ENCODE measurements at places on chromosomes 11 and 22. TPM values are rescaled to one million over a fixed set of nuclear protein-coding genes. Genes with fewer than 3 reads are reported as not detected.

DNA sequence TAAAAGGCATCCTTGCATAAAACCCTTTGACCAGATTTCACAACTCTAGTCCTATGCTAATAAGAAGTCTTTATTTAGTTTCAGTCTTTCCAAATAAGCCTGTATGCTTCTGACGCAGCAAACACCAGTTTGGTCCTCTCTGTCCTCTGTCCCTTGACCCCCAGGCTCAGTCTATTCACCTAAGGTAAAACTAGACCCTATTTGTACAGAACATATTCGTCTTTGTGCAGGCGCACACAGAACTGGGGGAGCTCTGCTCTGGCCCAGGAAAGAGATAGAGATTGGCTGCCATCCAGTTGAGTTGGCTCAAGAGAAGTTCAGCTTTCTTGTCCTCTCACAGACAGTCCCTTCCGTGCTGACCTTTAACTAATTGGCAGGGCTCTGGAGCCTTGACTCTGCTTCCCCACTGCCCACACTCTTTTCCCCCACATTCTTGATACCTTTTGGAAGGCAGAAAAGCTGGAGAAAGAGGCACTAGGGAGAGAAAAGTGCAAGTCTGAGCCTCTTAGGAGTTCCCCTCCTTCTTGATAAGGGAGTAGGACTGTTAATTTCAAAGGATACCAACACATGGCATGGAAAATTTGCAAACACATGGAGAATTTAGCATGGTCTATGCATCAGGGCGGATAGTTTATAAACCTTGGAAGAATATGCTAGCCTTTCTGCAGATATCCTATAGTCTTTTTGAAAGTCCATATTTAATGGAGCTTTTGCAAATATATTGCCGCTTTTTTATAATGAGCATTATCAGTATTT, 21.2 kb upstream of the PSMA1 start:
- peak; percentile 55 for DNase-seq

GRCh38 chr11:44008698-44009097, 39.1 kb upstream of the ACCSL start:
- DNase-seq: no peak

GRCh38 chr11:130859886-130860285, 56.4 kb downstream of the SNX19 start:
- DNase-seq: no peak

DNA sequence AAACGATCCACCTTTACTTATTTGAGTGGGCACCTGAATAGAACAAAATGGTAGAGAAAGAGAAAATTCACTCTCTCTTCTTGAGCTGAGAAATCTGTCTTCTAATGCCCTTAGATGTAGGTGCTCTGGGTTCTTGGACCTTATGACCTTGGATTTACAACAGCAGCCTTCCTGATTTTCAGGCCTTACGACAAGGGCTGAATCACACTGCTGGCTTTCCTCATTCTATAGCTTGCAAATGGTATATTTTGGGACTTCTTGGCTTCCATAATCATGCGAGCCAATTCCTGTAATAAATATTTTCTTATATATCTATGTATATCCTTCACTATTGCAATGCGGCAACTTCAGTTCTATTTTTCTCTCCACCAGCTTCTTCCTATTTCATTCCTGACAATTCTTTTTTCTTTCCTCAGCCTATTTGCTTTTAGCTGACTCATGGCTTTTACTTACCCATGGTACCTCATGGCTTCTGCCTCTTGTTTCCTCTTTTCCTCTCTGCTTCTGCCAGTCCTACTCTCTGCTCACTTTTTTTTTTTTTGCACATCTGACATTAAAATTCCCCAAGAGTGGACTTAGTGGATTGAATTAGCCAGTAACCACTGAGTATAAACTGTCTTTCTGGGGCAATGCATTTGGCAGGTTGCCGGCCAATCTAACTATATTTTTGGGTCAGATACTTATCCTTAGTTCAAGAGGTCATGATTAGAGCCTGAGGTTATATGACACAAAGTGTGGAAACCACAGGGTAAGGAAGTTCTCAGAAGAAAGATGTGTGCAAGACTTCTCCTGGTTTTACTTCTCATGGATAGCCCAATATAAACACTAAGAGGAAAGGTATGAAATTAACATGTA, 359.5 kb downstream of the TMEM135 start:
- DNase-seq: no peak

- no peak for DNase-seq
These were observed 682.6 kb downstream of the KCNA4 start for GRCh38 chr11:29333993-29334775.

- no peak for DNase-seq
These were observed 5.2 kb downstream of the APOL1 start for GRCh38 chr22:36257948-36258670.

DNA sequence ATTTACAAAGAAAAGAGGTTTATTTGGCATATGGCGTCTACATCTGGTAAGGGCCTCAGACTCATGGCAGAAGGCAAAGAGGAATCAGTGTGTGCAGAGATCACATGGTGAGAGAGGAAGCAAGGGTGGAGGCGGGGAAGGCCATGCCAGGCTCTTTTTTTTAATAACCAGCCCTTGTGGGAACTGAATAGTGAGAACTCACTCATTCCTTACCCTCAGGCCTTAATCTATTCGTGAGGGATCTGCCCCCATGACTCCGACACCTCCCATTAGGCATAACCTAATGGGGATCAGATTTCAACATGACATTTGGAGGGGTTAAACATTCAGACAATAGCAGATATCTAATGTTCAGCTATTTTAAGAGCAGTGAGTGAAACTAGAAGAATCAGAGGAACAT, 55.7 kb downstream of the ATM start:
- DNase-seq: no peak

GRCh38 chr11:1750481-1750839, at the start of gene IFITM10:
Gene IFITM10 (minus strand): TSS chr11:1750595. CDS start chr11:1750442, 153 bp downstream.
- DNase-seq: no peak

DNA sequence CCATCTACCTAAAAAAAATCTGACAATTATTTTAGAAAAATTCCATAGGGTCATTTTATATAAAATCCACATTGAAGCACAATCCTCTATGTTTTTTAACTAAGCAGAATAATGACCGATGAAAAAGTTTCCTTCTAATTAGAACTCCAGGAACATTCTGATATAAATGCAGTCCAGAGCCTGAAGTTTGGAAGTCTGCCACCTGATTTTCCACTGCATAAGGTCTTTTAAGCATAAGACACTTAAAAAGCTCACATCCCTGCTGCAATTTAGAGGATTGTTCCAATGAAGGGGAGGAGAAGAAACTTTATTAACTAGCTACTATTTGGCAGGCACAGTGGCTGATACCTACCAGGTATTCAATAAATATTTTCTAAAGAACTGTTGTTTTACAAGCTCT, 570.3 kb upstream of the ANO5 start:
- DNase-seq: no peak

GRCh38 chr11:74015919-74016684, 7.2 kb upstream of the UCP3 start:
- DNase-seq: peak; percentile 55

DNA sequence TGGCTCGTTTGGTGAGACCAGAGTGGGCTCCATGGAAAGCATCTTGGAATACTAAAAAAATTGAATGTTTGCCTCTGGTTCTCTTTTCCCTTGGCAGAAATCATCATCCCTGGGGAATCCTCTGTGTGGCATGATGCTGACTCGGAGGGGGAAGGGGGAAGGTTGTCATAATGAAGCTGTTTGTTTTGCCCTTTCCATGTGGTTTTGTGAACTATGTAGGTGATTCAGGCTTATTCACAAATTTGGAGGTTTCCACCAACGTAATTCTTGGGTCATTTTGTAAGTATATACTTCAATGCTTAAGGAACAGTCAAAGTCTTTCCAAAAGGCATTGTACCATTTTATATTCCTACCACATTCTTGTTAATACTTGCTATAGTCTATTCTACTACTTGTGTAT, 754.0 kb upstream of the FAT3 start:
- DNase-seq: no peak

DNA sequence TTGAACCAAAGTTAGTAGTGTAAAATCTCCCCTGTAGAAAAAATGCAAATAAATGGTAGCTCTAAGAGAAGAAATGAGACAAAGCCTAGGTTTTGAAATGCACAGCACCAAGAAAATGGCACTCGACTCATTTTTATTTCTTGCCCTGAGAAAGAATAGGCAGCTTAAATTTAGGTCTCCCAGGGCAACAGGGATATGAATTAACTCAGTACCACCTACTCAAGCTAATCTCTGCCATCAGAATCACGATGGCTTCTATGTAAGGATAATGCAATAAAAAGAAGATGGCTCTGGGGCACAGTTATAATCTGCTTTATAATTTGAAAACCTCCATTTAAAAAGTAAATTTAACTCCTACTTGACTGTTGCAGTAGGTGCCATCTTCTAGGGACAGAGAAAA, 1784.3 kb downstream of the LRRC4C start:
- no peak for DNase-seq

GRCh38 chr11:121221496-121222200, 70.9 kb upstream of the SC5D start:
- no peak for DNase-seq

- no peak for DNase-seq
These were observed 696.0 kb upstream of the CCDC179 start for GRCh38 chr11:23556163-23556750.

DNA sequence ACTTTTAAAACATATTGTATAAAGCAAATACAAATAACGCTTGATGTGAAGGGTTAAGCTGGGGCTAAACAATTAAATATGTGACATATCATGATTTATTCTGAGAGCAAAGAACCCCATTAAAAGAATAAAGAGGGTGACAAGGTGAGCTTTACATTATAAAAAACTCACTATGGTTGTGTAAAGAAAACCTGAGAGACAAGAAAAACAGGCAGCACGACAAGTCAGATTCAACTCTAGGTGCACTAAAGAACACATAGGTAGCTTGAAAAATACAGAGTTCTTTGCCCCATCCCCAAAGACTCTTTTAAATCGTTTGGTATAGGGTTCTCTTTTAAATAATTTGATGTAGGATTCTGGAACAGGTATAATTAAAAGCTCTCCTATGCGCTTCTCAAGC, 63.5 kb downstream of the LUZP2 start:
- DNase-seq: no peak

- no peak for DNase-seq
These were observed 297.9 kb upstream of the C11orf87 start for GRCh38 chr11:109123816-109124787.

DNA sequence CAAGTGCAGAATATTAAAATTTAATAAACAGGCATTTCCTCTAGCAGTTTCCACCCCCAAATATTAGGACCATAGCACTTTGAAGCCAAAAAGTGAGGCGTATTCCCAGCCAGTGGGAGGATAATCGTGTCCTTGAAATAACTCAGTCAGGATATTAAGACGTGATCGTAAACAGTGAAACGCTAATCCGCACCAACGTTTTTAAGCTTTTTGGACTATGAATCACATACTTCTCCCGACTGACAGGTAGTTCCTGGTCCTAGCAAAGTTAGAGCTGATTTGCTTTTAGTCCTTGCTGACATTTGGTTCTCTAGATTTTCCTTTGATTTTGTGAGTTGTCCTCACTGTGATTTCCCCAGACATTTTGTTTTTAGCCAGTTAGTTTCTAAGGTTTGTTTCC, 197.1 kb upstream of the ARHGAP20 start:
- DNase-seq: no peak

DNA sequence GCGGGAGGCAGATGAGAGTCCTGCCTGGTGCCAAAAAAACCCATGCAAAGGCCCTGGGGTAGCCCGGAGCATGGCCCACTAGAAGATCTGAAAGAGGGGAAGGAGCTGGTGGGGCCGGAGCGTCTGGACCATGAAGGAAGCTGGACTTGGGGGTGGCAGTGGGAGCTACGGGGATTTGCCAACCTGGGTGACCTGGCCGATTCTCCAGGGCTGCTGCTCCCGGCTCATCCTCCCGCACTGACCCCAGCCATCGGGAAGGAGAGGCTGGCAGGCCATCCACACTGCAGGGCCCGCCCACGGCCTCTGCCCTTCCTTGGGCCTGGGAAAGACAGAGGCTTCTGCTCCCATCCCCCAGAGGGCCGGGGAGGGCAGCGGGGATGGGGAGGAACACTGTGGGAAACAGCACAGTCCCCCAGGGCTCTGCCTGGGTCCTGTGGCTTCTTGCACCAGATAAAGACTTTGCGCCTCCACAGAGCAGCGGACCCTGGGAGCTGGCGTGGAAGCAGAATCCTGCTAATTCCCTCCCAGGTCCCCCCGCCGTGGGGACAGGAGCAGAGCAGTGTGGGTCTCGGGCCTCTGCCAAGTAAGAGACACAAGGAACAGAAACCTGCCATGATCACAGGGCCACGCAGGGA, 87.1 kb upstream of the LINC01488 start:
- no peak for DNase-seq

GRCh38 chr11:118128310-118128709, 24.3 kb downstream of the SCN4B start:
- DNase-seq: no peak

- DNase-seq: no peak
These were observed 36.3 kb upstream of the SHISAL1 start for GRCh38 chr22:44348971-44349560.

GRCh38 chr11:22389526-22390282, 51.5 kb downstream of the SLC17A6 start:
- DNase-seq: no peak

GRCh38 chr22:31742115-31742514, 7.8 kb downstream of the PRR14L start:
- no peak for DNase-seq

GRCh38 chr22:30828187-30829155, 133.8 kb downstream of the OSBP2 start:
- DNase-seq: no peak

- DNase-seq: peak; percentile 64
These were observed 64.2 kb downstream of the FLI1 start for GRCh38 chr11:128757886-128758612.

DNA sequence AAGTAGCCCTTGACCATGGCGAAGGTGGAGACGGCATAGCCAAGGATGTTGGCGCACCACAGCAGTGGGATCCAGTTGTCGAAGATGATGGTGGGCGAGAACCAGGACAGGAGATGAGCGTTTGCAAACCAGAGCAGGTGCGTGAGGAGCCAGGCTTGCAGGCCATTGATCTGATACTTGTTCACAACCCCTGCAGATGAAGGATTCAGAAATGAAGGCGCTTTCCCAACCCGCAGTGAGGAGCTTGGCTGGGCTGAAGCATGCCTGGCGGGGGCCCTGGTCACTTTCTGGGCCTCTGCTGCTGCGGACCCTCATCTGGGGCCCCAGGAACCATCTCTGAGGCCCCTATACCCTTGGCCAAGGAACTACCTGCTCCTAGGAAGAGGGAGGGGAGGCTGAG, 6.9 kb downstream of the DHCR7 start:
- DNase-seq: no peak

KCNK4 gene
- total RNA-seq: 0.23 TPM

RFPL2 gene
- not detected for total RNA-seq

DNAJB7 gene
- not detected for total RNA-seq

MS4A14 gene
- total RNA-seq: not detected

TEX12 gene
- not detected for total RNA-seq

FAM181B gene
- not detected for total RNA-seq

SHANK2 gene
- total RNA-seq: not detected

PDGFB gene
- total RNA-seq: 2.3 TPM

Measured in activated CD4-positive, alpha-beta T cell treated with anti-CD3 and anti-CD28 coated beads, Interleukin-2, amount 10 ng/mL, durations not matched to agents 24 days and 14 days (primary cell).